ENCODE measurements at places on chromosomes 2 and 18.
A peak's percentile ranks its signal among the peaks of the same experiment; 100 is the strongest.

DNA sequence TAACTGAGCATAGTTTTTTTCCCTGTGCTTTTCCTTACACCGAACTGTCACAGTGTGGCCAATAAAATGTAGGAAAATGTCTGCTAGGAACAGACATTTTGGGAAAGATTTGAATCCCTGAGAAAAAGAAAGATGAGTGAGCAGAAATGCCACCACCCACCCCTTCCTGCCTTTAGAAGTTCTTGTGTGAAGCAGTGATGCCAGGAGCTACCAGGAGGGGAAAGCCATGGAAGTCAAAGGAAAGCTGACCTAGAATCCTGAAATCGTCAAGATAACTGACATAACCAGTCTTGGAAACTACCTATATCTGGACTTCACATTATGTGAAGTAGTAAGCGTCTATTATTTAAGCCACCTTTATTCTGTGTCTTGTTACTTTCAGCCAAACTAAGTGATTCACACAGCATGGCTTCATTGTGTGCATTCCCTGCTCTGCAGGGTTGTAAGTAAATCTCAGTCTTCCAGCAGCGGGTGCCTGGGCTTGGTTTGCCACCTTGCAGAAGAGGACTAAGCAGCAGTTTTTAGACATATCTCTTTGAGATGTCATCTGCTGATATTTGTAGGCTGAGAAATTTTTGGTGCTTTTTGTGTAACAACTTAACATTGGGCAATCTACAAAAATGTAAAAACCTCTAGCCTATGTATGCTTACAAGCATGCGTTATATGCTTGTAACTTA, 11.2 kb upstream of the SPRED2 start:
- DNase-seq = peak; percentile 61

DNA sequence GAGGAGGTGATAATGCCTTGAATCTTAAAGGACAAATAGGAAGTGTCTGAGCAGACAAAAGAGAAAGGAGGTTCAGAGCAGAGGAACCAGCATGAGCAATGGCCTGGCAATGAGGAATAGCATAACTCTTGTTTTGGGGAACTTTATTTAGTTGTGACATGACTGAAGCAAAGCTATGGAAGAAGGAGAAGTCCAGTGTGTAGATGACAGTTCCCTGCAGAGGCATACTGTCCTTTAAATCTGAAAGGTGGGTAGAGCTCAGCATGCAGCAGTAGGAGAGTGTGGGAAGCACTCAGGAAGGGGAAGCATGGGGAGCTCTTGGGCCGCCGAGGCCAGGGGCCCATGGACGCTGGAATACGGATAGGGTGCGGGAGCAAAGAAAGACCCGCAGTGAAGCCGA, 173.8 kb downstream of the SEPTIN10 start:
- DNase-seq = no peak

- DNase-seq = no peak
These were observed 98.7 kb upstream of the THOC1 start for GRCh38 chr18:366466-367061.

GRCh38 chr2:180291060-180291459, 284.0 kb upstream of the CWC22 start:
- peak; percentile 70 for DNase-seq

DNA sequence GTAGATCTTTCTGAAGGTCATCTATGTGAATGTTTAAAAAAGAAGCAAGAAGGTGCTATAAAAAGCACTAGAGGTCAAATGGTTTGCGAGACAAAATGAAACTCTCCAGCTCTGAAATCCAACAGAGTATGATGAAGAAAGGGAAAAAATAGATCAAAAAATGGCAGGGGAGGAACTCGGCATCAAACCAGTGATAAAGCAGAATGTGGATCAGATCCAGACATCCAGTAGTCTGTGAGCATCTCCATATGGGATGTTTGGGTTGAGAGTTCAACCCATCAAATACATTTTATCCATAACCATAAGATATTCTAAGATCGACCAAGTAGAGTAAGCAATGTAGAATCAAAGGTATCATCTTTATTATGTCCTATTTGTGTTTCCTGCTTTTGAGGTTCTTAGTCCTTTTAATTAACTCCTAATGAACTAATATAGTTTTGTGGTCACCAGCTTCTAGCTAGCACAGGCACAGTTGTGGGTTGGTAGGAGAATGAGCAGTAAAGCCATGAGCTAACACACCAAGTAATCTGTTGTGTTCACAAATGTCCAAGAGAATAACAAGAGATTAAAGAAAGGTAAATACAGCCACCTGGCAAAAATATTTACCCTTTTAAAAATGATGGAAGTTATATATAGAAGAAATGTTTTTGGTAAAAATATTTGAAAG, 160.9 kb downstream of the NEDD4L start:
- DNase-seq = no peak

DNA sequence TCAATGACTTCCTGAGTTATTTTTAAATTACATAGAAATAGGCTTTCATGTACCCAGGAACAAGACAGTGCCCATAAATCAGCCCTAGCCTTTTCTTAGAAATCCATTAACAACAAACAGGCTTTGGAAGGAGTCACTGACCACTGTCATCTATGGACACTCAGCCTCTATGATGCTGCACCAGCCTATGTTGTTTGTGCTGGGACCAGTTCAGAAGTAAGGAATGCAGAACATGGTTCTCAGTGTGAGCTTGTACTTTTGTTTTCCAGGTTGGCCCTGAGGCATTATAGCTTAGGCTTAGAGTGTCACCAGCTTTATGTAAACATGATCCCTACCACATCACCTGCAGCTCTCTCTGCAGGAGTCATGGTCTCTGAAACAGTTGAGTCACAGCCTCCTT, 335.7 kb upstream of the CDH7 start:
- DNase-seq = no peak

- no peak for DNase-seq
These were observed 125.5 kb upstream of the REV1 start for GRCh38 chr2:99615247-99615771.

GRCh38 chr18:62790871-62791772, 75.8 kb downstream of the PHLPP1 start:
- DNase-seq = peak; percentile 48

DNA sequence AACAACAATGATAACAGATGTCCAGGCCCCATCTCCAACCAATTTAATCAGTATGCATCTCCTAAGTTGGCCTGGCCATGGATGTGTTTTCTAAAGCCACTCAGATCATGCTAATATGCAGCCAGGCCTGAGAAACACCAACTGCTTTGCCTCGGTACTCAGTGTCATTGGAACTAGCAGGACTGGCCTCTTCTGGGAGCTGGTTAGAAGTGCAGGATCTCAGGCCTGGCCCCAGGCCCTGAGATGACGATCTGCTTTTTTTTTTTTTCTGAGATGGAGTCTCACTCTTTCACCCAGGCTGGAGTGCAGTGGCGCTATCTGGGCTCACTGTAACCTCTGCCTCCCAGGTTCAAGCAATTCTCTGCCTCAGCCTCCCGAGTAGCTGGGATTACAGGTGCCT, 69.1 kb downstream of the IRS1 start:
- DNase-seq = peak; percentile 25

DNA sequence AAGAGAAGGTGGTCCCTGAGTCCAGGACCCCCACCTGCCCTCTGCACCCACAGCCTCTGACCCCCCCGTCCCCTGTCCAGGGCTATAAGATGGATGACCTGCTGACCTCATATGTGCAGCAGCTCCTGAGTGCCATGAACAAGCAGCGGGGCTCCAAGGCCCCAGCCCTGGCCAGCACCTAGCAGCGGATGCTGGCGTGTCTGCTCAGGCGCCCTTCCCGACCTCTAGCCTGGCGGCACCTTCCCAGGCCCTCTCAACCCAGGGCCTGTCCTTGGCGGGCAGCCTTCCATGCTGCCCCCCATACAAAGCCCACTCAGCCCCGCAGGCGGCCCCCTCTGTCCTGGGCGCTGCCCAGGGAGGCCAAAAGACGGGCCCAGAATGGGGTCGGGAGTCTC, 8.7 kb upstream of the GPR17 start:
- DNase-seq = no peak

GRCh38 chr2:72613931-72614330, 211.9 kb downstream of the EXOC6B start:
- peak; percentile 27 for DNase-seq

GRCh38 chr2:21203976-21204375, 80.2 kb downstream of the TDRD15 start:
- no peak for DNase-seq

DNA sequence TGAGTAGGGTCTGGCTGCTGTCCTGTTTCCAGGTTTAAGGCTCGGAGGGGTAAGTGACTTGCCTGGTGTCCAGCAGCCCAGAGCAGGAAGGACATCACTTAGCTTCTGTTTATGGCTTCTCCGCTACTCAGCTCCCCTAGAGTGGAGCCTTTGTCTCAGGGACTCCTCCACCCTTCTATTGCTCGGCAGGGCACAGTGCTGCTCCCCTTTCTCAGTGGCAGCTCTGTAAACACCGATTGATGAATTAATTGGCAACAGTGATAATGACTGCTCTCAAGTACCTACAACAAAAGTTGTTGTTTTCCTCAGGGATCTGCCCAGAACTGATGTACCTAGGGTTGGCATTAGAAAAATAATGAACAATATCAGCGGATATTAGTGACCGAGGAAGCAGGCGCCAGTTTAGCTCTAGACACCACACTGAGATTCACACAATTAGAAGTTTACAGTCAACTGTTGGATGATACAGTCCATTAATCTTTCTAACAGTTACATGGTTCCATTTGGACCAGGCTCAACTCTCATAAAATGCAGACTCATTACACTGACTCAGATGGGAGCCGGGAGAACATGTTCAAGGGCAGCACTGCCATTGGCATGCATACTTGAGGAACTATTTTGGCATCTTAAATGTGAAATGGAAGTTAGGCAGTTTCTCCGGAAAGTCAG, 265.7 kb downstream of the MTX2 start:
- peak; percentile 58 for DNase-seq

GRCh38 chr18:79856119-79857007, 58.6 kb downstream of the KCNG2 start:
- DNase-seq = peak; percentile 10

DNA sequence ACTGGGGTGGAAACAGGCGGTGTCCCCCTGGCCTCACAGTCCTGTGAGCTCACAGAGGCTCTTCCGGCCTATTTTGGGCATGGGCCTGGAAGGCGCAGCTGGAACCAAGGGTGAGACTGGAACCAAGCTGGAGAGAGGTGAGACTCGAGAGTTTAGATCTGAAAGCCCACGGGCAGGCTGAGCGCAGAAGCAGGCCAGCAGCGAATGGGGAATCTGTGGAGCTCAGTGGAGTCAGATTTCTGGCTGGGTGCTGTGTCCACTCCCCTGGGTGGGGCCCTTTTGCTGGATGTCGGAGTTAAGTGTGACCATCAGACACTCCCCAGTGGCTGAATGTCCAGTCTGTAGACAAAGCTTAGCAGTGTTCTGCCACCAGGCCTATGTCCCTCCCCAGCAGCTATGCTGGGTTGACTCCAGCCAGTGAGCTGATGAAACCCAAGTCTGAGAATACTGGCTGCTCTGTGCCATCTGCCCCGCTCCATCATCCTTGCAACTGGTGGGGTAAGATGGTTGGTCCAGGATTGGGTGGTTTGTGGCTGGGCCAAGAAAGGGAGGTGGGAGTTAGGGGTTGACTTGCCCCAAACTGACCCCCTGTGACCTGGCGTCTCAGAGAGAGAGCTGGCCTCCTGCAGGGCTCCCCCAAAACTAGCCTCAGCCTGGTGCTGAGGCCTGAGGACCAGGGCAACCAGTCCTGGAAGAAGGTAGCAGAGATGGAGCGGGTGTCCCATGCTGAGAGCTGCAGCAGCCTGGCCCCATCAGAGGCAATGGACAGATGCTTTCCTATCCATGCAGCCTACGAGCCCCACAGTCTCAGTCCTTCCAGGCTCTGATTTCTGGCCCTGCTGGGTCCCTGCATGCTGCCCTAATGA, 34.4 kb downstream of the CYP26B1 start:
- DNase-seq = no peak

DNA sequence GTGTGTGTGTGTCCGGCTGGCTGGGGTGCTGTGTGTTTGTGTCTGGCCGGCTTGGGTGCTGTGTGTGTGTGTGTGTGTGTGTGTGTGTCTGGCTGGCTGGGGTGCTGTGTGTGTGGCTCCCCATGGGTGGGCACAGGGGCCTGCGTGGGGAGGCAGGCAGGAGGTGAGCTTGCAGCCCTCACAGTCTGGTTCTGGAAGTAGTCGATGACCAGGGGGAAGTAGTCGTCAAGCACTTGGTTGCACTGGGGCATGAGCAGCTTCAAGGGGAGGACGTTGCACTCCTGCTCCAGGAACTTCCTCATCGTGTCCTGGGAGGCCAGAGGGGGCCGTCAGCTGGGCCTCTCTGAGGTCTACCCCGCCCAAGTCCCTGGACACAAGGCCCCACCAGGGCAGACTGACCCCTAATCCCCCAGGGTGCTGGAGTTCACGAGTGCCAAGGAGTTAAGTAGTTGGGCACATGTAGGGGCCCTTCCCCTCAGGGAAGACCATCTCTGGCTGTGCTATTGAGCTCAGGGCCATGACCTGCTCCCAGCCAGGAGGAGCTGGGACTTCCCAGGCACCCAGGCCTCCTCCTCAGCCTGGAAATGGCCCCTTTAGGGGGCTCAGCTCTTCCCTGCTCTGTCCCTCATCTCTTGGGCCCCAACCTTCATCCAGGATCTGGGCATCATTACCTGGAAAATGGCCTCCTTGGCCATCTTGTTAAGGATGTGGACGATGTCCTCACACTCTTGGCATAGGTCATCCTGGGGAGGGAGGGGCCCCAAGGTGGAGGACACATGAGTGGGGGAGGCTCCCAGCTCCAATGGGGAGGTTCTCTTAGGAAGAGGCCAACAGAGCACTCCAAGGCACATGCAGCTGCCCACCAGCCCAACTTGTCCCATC, 1.3 kb downstream of the SFTPB start:
- DNase-seq = no peak

- no peak for DNase-seq
These were observed 5.4 kb downstream of the IRS1 start for GRCh38 chr2:226794196-226794661.

DNA sequence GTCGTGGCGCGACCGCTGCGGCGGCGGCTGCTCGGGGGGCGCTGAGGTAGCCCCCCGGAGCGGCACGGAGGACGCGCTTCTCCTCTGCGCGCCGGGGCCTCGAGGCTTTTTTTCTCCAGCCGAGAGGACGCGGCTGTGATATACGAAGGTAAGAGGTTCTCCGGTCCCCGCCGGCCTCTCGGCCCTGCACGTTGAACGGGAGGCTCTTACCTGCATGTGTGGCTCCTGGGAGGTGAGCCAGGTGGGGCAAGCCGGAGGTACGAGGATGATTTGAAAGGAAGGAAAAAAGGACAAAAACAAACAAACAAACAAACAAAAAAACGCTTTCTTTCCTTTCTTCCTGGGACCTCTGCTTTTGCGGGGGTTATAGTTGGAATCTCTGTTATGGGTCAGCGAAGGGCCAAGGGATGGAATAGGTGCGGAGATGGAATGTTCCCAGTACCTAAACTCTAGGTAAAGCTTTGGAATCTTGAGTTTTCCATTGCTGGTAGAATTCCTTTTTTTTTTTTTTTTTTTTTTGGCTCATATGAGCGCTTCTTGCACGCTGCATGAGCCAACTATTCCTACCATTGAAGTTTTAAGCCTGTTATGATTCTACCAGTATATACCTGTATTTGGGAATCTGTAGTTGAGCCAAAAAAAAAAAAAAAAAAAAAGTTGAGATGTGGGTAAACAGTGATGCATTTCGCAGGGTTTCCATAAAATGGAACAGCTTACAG, 674 bp downstream of the PTPN4 start:
- DNase-seq = no peak

- DNase-seq = no peak
These were observed 294.2 kb upstream of the SKOR2 start for GRCh38 chr18:47545613-47546012.
